Peyer's patch (tissue), 4 donors: ENCODE measurements at places on chromosomes 4 and X. TPM values are rescaled to one million over a fixed set of nuclear protein-coding genes. Genes with fewer than 3 reads are reported as not detected.

GRCh38 chr4:101307899-101308298 lies 39.4 kb downstream of the PPP3CA start:
- no peak overlapping the region for H3K27ac ChIP-seq
- H3K4me1 ChIP-seq: no peaks in the 10 kb centered on the region
- no peaks in the 10 kb centered on the region for H3K27me3 ChIP-seq
- H3K4me3 ChIP-seq: no peak overlapping the region

GRCh38 chr4:159765382-159765781 lies 662.5 kb downstream of the RAPGEF2 start:
- no peaks in the 10 kb centered on the region for H3K27me3 ChIP-seq
- no peak overlapping the region for H3K27ac ChIP-seq
- no peak overlapping the region for H3K4me3 ChIP-seq
- H3K36me3 ChIP-seq: no peaks in the 10 kb centered on the region

- H3K4me1 ChIP-seq: no peaks in the 10 kb centered on the region
- no peak overlapping the region for H3K27ac ChIP-seq
- DNase-seq: no peak
- H3K4me3 ChIP-seq: no peak overlapping the region
Measured at GRCh38 chrX:128800138-128800537, 723.2 kb downstream of the SMARCA1 start.

DNA sequence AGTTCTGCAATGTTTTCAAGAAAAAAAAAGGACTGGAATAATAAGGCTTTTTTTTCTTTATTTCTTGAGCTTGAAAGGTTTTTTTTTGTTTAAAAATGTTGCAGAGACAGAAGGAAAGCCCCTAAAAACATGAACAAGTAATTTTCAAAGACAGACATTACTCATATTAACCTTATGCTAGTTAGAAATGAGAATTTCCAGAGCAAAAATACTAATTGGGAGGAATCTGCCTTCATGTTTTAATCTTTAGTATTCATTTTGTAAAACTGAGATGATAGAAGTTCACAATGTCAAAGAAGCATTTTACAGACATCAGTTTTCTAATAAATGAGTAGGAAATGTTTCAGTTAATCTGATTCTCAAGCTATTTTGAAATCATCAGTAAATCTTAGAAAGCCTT lies 1805.3 kb downstream of the PCDH7 start:
- H3K36me3 ChIP-seq: no peaks in the 10 kb centered on the region
- no peak overlapping the region for H3K27ac ChIP-seq
- H3K4me3 ChIP-seq: no peak overlapping the region
- H3K4me1 ChIP-seq: no peaks in the 10 kb centered on the region
- no peaks in the 10 kb centered on the region for H3K27me3 ChIP-seq
- DNase-seq: no peak

- no peak overlapping the region for H3K4me3 ChIP-seq
- no peak for DNase-seq
- no peak overlapping the region for H3K27ac ChIP-seq
Measured at GRCh38 chr4:47839259-47839658, 1.4 kb upstream of the CORIN start.

DNA sequence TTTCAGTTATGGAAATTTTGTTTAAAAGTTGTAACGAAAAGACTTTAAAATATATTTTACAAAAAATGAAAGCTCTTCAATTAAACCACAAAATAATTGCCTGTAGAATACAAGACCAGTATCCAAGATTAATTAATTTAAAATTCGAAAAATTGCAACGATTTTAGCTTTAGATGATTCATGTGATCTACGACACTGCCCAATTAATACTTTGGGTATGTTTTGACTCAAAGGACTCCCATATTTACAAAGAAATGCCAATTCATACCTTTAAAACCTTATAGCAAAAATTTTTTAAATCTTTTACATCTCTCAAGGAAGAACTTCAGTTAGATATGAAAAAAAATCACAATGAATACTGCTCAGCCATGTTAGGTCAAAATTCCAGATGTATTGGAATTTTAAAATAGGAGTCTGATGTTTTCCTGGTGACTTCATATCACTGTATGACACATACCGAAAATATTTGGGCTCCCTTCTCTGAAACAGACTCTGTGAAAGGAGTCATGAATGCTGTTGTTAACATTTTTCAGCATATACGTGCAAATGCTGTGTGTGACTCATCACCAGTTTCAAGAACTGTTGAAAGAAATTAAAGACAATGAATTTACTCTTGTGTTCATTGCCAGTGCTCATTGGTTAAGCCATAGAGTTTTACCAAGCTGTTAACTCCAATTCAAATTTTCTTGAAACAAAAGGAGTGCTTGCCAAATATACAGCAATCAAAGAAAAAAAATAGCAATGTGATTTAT lies 13.8 kb upstream of the SMS start:
- no peaks in the 10 kb centered on the region for H3K36me3 ChIP-seq
- H3K4me3 ChIP-seq: no peak overlapping the region
- no peaks in the 10 kb centered on the region for H3K4me1 ChIP-seq
- H3K27ac ChIP-seq: no peak overlapping the region
- DNase-seq: no peak

GRCh38 chr4:105145903-105146275 lies 787 bp upstream of the TET2 start:
- no peaks in the 10 kb centered on the region for H3K27me3 ChIP-seq
- H3K36me3 ChIP-seq: no peaks in the 10 kb centered on the region
- H3K4me1 ChIP-seq: no peaks in the 10 kb centered on the region
- peak overlapping the region; percentile 87 for H3K27ac ChIP-seq
- peak; percentile 63 for DNase-seq
- peak overlapping the region; percentile 82 for H3K4me3 ChIP-seq

GRCh38 chr4:105709081-105709450 lies 482 bp downstream of the GSTCD start:
- no peaks in the 10 kb centered on the region for H3K27me3 ChIP-seq
- no peak for DNase-seq
- no peaks in the 10 kb centered on the region for H3K4me1 ChIP-seq
- peak overlapping the region; percentile 90 for H3K4me3 ChIP-seq
- peak overlapping the region; percentile 82 for H3K27ac ChIP-seq

- no peak overlapping the region for H3K4me3 ChIP-seq
- no peak for DNase-seq
- H3K27ac ChIP-seq: no peak overlapping the region
- H3K36me3 ChIP-seq: no peaks in the 10 kb centered on the region
- H3K4me1 ChIP-seq: no peaks in the 10 kb centered on the region
Measured at GRCh38 chrX:17380221-17380620, 5.2 kb downstream of the NHS start.

GRCh38 chr4:2574863-2575262 lies 38.4 kb downstream of the FAM193A start:
- no peaks in the 10 kb centered on the region for H3K36me3 ChIP-seq
- no peaks in the 10 kb centered on the region for H3K27me3 ChIP-seq
- H3K27ac ChIP-seq: no peak overlapping the region
- H3K4me1 ChIP-seq: no peaks in the 10 kb centered on the region
- no peak for DNase-seq
- H3K4me3 ChIP-seq: no peak overlapping the region

- no peaks in the 10 kb centered on the region for H3K27me3 ChIP-seq
- H3K4me1 ChIP-seq: no peaks in the 10 kb centered on the region
- peak within 1 kb of the TSS; percentile 56 for H3K4me3 ChIP-seq
- no peaks in the 10 kb centered on the region for H3K36me3 ChIP-seq
- DNase-seq: peak; percentile 62
- peak within 1 kb of the TSS; percentile 82 for H3K27ac ChIP-seq
Measured at GRCh38 chrX:75155827-75156525, at the start of gene ABCB7. TSS of gene ABCB7 (minus strand) at chrX:75156283. CDS start at chrX:75156272, 11 bp downstream.

GRCh38 chr4:2413821-2414610 lies 4.4 kb downstream of the ZFYVE28 start:
- DNase-seq: peak; percentile 92
- peaks cover 55% of the 10 kb centered on the region for H3K4me1 ChIP-seq
- H3K27me3 ChIP-seq: no peaks in the 10 kb centered on the region
- peak overlapping the region; percentile 20 for H3K4me3 ChIP-seq
- H3K36me3 ChIP-seq: no peaks in the 10 kb centered on the region

GRCh38 chrX:68372665-68373064 lies 60.6 kb downstream of the OPHN1 start:
- H3K27ac ChIP-seq: no peak overlapping the region
- no peaks in the 10 kb centered on the region for H3K36me3 ChIP-seq
- H3K4me3 ChIP-seq: no peak overlapping the region
- no peaks in the 10 kb centered on the region for H3K27me3 ChIP-seq

DNA sequence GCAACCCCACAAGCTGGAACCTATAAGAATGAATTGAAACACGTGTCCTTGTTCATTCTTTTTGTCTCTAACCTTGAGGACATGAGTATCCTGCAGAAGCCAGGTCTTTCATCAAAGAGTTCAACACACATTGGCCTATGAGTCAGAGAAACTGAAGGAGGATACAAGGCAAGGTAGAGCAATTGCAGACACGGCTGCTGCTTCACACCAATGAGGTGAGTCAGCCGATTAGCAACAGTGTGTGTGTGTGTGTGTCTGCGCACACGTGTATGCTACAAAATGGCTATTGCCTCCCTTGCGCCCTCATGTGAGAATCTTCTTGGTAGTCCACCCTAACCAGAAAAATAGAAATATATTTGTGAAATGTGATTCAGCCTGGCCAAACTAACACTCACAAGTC lies 1477.7 kb upstream of the IGFBP7 start:
- no peak for DNase-seq
- H3K4me3 ChIP-seq: no peak overlapping the region
- no peaks in the 10 kb centered on the region for H3K36me3 ChIP-seq
- H3K27ac ChIP-seq: no peak overlapping the region
- H3K27me3 ChIP-seq: no peaks in the 10 kb centered on the region
- H3K4me1 ChIP-seq: no peaks in the 10 kb centered on the region

DNA sequence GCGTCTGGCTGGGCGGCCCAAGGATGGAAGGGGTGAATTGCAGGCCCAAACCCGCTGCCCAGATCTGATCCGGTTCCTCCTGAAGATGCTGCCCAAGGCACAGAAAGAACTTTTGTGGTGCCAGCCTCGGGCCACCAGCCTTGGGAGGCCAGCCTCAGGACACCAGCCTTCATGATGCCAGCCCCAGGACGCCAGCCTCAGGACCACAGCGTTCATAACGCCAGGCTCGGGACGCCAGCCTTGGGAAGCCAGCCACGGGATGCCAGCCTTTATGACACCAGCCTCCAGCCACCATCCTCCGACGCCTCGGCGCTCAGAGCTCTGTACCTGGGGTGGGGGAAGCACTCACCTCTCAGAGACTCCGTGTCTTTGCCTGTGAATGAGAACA lies 107.8 kb downstream of the ADRA2C start:
- peaks cover 6% of the 10 kb centered on the region for H3K4me1 ChIP-seq
- H3K36me3 ChIP-seq: no peaks in the 10 kb centered on the region
- peaks cover 4% of the 10 kb centered on the region for H3K27me3 ChIP-seq
- DNase-seq: no peak
- H3K27ac ChIP-seq: no peak overlapping the region

DNA sequence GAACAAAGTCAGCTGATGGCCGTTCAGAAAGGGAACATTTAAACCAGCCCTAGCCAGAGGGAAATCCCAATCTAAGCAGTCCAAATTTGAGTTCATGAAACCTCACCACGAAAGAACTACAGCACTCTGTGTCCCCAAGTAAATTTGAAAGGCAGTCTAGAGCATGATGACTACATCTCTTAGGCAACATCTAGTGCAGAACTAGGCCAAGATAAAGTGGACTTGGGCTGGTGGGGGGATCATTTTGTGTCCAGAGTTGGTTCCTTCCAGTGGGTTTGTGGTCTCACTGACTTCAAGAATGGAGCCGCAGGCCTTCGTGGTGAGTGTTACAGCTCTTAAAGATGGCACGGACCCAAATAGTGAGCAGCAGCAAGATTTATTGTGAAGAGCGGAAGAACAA lies 64.9 kb downstream of the KLHL4 start:
- H3K4me1 ChIP-seq: no peaks in the 10 kb centered on the region
- H3K36me3 ChIP-seq: no peaks in the 10 kb centered on the region
- no peak overlapping the region for H3K4me3 ChIP-seq
- H3K27me3 ChIP-seq: no peaks in the 10 kb centered on the region
- no peak for DNase-seq

DNA sequence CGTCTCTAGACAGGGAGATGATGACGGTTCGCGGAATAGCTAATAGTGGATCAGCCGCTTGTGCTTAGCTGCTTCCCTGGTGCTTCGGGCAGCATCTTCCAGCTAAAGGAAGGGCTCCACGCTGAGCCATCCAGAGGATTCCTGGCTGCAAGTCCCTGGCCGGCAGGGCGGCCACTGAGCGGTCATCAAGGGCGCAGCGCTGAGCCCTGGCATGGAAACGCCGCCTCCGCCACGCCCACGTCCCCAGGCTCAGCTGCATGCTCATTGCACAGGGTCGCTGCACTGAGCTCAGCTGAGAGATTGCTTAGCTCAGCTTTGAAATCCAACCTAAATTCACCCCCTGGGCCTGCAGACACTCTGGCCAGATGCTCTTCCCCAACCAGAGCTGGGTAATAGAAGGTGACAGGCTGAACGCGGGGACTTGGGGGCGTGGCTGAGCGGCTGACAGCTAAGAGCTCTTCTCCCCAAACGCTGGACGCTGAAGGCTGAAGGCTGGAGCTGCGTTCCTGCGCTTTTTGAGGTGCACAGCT lies 118.2 kb upstream of the KIT start:
- peak overlapping the region; percentile 47 for H3K4me3 ChIP-seq
- DNase-seq: peak; percentile 72
- no peak overlapping the region for H3K27ac ChIP-seq
- H3K36me3 ChIP-seq: no peaks in the 10 kb centered on the region
- H3K4me1 ChIP-seq: no peaks in the 10 kb centered on the region

DNA sequence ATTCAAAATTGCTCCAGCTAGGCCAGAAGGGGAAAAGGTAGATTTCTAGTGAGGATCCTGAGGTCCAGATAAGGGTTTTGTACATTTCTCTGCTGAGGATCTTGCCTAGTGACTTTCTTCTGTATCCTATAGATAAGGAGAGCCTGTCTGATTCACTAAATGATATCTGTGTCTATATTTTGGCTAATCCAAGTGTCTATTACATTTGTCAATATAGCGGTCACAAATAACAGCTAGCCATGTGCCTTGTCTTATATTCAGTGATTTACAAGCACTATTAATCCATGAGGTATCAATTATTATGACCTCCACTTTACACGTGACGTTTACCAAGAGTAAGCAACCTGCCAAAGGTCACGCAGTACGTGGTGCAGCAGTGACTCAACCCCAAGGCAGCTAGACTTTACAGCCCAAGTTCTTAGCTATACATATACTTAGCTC lies 41.6 kb downstream of the TMEM165 start:
- no peak overlapping the region for H3K27ac ChIP-seq
- H3K4me3 ChIP-seq: no peak overlapping the region
- H3K36me3 ChIP-seq: peaks cover 41% of the 10 kb centered on the region

DNA sequence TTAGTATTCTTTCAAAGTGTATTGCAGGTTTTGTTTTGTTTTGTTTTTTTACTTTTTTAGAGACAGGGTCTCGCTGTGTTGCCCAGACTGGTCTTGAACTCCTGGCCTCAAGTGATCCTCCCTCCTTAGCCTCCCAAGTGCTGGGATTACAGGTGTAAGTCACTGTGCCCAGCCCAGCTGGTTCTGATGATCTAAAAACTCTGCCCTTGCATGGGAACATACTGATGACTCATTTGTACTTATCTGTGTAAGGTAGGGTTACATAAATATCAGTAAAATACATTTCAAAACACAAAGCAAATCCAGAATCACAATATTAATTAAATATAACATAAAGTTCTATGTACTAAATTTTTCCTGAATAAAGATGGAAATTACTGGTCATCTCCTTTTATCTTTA lies 7.4 kb upstream of the SLC9B1 start:
- no peak for DNase-seq
- H3K27me3 ChIP-seq: no peaks in the 10 kb centered on the region
- no peaks in the 10 kb centered on the region for H3K36me3 ChIP-seq
- no peak overlapping the region for H3K4me3 ChIP-seq
- no peak overlapping the region for H3K27ac ChIP-seq

The GLUD2 gene
- total RNA-seq: not detected

The C4orf51 gene
- total RNA-seq: not detected

The AMBN gene
- total RNA-seq: not detected

The MAGEA10 gene
- not detected for total RNA-seq

The MAML3 gene
- 24.9 TPM for total RNA-seq

The CHIC2 gene
- total RNA-seq: 59.4 TPM

The EDNRA gene
- 2.4 TPM for total RNA-seq

The PDZD4 gene
- total RNA-seq: 3.3 TPM
